ENCODE measurements at places on chromosomes 3 and 15.

- DNase-seq, result no peak
Measured at GRCh38 chr3:165254812-165255211, 58.6 kb upstream of the SLITRK3 start.

DNA sequence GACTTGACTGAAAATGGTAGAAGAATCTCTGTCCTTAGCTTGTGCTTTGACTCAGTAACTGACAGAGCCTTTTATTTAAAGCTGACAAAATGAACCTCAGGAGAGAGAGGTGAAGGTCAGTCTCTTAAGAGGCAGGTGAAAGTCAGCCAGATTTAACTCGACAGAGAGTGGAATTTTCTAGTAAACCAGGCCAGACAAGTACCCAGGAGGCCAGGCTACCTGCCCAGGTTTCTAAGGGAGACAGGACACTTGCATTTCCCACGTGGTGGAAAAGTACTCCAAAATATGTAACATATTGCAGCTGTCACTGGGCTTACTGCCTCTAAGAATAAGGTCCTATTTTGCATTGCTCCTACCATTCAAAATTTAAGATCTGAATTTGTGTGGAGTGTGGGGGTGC lies 167.9 kb downstream of the FMN1 start:
- DNase-seq, result no peak

DNA sequence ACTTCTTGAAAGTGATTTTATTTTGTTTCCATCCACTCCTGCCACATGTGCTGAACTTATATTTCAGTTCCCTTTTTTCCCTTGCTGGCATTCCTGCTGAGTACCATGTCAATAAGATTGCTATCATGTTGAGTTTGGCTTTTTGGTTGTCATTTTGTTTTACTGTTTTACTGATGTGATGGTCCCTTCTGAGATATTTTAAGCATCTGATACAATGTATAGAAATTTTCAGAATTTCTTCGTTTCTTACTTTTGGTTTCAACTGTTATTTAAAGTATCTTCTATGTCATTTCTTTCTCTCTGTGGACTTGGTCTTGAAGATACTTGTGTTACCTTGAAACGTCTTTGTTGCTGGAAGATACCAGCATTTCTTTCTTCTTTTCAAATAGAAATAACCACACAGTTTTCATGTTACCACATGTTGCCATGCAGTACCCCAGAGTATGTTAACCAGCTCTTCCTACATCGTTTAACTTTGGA lies 14.1 kb downstream of the SIDT1 start:
- no peak for DNase-seq

DNA sequence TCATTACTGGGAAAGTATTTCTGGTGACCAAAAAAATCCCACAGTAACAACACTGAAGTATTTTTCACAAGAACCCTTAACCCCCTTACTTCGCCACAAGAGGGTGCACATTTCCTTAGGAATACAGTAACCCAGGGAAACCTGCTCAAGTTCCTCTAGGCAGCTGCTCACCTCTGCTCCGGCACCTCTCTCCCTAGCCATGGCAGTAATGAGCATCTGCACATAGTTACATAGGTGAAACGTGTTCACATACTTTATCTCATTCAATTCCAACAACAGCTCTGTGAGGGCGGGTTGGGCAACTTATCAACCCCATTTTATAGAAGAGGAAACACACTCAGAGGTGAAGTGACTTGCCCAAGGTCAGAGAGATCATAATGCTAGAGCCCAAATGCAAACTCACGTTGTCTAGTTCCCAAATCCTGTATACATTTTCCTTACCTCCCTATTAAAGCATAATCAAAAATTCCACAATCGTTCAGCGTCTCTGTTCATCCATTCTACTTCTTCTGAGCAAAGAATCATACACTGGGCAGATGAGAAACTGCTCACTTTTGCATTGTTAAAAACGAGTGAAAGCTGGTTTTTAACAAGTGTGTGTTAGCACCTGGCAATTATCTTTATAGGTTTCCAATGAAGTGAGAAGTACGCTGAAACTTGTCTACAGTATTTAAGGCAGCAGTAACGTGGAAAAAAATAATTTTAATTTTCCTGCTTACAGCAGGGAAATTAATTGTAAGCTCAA lies 90.7 kb downstream of the IGF2BP2 start:
- DNase-seq, result no peak

GRCh38 chr15:60353245-60353920 lies 44.4 kb downstream of the ANXA2 start:
- DNase-seq, result no peak

DNA sequence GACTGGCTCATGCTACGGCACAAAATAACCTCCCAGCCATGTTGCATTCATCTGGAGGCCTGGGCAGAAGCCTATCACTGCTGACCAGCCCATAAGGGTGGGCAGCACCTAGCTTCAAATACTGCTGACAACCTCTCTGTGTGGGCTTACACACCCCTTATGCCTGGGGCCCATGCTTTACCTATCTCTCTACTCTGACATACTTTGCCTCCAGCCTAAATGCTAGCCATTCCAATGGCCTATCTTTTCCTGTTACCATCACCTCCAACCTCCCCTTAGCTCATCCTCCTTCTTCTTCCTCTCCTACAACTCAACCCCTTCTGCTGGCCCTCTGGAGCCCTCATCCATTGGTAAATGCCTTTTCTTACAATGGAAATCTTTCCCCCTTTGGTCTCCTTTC lies 41.0 kb upstream of the PPP2R3A start:
- no peak for DNase-seq

GRCh38 chr3:17315897-17316296 lies 426.5 kb downstream of the TBC1D5 start:
- no peak for DNase-seq

- DNase-seq, result no peak
Measured at GRCh38 chr3:24401090-24401810, 93.4 kb downstream of the THRB start.

DNA sequence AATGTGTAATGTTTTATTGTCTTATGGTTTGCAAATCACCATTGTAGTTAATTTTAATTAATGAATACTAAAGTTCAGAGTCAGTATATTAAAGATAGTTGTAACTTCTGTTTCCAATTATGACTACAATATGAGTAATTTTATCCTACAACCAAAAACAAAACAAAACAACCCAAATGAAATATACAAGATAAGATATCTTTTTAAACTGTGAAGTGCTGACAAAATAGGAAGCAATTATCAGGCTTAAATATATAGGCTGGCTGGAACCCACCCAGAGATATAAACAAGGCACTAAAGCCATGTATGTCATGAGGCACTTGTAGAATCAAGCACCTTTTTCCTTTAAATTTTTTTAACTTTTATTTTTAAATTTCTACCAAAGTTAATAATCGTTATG lies 108.6 kb upstream of the LRRFIP2 start:
- no peak for DNase-seq

- no peak for DNase-seq
Measured at GRCh38 chr3:147493666-147494065, 84.5 kb downstream of the ZIC1 start.

DNA sequence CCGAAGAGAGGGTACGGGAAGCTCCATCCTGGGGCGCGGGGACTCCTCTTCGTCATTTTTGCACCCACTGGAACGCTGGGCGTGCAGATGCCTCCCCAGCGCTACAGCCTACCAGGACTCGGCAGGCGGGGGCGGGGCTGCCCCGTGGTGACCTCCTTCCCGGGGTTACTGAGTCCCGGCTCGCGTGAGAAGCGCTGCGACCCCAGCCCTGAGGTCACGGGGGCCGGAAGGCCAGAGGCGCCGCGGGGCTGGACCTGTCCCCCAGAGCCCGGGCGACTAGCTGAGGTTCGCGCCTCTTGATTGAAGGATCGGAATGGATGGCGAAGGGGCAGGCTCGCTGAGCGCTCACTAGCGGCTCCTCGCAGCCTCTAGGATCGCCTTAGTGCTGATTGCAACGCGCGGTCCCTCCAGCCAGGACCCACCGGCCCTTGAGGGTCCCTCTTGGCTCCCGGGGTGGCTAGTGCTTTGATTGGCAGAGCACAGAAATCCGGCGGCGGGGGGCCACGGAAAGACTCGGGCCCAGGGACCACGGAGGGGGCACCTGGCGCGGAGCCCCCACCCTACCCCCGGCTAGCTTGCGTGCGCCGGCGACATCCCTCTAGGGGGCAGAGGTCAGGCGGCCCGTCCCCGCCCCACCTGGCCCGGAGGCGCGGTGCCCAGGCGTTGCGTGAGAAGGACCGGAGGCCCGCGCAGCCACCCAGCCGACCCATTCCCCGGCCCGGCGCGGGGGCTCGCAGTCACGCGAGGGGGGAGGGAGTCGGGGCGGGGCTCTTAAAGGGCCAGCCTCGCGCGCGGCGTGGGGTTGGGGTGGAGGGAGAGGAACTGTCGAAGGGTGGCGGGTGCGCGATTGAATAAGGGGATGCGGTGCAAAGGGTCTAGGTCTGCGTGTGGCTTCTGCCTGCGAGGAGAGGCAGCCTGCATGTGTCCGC lies 781 bp upstream of the CYP1A1 start:
- DNase-seq, result peak; percentile 18

DNA sequence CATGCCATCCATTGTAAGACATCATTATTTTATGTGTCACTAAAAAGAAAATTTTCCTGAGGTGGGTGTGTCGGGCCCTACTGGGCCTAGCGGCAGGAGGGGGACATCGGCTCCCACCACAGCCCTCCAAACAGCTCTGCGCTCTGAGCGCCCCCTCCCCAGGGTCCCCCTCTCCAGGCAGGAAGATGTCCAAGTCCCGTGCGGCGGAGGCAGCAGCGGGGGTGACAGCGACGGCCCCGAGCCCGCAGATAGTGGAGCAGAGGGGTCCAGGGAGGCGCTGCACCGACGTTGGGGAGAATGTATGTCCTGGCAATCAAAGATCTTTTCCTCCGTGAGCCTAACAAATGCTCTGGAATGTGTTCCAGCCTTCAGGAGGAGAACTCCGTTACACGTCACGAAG lies 24.3 kb downstream of the GPR160 start:
- DNase-seq, result no peak

DNA sequence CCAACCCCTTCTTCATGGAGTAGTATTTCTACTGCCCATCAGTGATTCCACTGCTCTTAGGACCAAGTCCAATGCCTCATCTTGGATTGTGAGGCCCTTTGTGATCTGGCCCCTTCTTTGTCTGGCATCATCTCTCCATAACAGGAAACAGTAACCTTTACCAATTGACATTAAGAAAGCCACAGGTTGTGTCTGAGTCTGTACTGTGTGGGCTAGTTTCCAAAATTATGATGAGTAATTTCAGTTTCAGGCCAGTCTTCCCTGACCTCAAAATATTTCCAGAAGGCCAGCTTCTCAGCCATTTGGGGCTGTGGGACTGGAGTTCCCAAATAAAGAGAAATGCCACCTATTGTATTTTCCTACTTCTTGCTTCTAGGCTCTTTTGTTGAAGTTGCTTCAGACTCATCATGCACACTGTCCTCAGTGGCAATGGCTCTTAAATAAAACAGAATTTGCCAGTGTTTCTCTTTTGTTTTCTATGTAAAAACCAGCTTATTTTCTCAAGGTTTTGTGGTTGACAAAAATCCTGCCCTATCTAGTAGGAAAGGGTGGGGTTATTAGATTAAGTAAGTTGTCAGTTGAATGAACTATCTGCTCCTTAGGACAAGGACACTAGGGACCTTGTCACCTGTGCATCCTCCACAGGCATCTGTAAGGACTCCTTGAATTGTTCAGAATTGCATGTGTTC lies 47.0 kb upstream of the ACKR4 start:
- no peak for DNase-seq
